ENCODE measurements at places on chromosomes 16 and 17. TPM values are rescaled to one million over a fixed set of nuclear protein-coding genes. Genes with fewer than 3 reads are reported as not detected.

DNA sequence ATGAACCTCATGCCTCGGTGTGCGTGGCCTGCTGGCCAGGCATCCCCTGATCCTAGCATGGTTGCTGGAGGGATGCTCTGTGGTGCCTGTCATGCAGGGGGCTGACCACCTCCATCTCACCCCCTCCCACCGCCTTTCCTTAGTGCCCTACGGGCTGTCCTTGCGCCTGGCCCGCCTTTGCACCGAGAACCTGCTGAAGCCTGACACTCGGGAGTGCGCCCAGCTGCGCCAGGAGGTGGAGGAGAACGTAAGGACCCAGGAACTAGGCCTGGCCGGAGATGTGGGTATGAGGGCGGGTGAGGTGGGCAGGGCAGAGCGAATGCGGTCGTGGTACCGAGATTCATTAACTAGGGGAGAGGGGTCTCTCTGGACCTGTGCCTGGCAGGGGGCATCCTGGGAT lies 19.0 kb downstream of the ITGB4 start:
- no peak for DNase-seq

The TBC1D3C gene
- not detected for total RNA-seq

The CCR7 gene
- total RNA-seq: not detected

The KCNH6 gene
- total RNA-seq: 4.1 TPM

GRCh38 chr16:1613728-1614455 lies 1.7 kb downstream of the CRAMP1 start:
- DNase-seq: peak; percentile 34

DNA sequence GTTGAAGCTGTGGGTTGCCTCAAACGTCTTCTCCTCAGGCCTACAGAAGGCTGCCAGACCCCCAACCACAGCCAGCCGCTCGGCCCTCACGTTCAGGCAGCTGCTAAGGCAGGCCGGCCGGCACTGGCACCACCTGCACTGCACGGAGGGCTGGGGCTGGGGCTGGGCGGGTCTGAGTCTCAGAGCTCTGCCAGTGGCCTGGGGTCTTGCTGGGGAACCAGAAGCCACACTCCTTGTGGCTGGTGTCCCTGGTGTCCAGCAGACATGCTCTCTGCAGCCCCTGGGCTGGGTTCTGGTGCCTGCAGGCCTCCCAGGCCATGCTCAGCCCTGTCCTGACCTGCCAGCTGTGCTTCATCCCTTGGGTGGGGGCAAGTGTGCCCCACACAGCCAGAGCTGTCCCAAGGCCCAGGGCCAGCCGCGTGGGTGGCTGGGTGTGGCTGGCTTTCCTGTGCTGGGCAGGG lies 42.0 kb downstream of the BAHCC1 start:
- DNase-seq: no peak

- DNase-seq: no peak
Measured at GRCh38 chr17:82370471-82371332, 863 bp upstream of the UTS2R start.

The SSTR5 gene
- 1.3 TPM for total RNA-seq

DNA sequence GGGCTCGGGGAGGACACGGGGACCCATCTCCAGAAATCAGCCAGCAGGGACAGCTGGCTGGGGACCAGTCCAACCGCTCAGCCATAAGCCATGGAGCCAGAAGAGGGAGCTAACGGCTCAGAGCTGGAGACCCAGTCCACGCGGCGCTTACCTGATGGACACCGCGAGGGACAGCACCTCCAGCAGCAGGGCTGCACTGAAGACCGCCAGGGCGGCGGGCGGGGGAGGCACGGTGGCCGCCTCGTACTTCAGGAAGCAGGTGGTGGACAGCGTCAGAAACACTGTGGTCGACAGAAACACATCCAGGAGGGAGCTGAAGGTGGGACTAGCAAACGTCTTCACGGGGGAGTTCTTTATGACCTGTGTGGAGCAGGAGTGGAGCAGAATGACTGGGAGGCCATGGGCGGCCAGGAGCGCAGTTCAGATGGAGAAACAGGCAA lies 102.6 kb upstream of the CREBBP start:
- DNase-seq: peak; percentile 80

The CA4 gene
- total RNA-seq: 0.98 TPM

The MEOX1 gene
- not detected for total RNA-seq

GRCh38 chr16:72873044-72873443 lies 174.9 kb downstream of the ZFHX3 start:
- DNase-seq: no peak

The ZNF629 gene
- 42.5 TPM for total RNA-seq

DNA sequence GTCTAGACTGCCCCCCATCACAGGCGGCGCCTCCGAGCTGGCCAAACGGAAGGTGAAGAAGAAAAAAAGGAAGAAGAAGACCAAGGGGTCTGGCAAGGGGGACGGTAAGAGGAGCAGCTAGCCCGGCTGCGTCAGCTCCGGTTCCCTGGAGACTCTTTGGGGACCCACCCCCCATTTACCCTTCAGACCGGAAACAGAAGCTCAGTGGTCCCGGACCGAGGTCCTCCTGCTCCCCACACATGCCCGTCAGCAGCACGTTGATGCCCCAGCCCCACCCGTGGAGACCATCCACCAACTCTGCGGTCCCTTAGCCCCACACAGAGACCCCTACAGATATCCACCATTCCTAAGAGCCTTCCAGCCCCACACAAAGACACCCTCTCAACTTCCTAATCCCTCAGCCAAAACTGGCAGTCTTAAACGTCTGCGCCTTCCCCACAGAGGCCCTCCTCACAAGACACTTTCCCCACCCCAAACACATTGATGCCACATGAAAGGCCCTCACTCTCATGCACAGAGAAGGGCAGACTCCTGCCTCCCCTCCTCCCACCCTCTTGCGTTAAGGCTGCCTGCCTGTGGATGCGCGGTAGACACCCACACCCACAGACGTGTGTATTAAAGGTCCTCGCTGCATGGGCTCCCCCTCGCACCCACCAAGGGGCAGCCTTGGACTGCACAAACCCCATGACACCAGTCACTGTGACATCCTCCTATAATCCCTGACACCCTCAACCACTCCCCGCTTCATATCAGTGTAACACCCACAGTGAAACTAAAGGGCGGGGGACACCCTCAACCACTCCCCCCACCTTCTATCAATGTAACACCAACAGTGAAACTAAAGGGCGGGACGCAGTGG lies 58.2 kb upstream of the RPH3AL start:
- peak; percentile 25 for DNase-seq

GRCh38 chr17:32870027-32870670 lies 6.8 kb downstream of the MYO1D start:
- DNase-seq: no peak

The CENPT gene
- total RNA-seq: 153 TPM

The EEF2K gene
- 40.2 TPM for total RNA-seq

DNA sequence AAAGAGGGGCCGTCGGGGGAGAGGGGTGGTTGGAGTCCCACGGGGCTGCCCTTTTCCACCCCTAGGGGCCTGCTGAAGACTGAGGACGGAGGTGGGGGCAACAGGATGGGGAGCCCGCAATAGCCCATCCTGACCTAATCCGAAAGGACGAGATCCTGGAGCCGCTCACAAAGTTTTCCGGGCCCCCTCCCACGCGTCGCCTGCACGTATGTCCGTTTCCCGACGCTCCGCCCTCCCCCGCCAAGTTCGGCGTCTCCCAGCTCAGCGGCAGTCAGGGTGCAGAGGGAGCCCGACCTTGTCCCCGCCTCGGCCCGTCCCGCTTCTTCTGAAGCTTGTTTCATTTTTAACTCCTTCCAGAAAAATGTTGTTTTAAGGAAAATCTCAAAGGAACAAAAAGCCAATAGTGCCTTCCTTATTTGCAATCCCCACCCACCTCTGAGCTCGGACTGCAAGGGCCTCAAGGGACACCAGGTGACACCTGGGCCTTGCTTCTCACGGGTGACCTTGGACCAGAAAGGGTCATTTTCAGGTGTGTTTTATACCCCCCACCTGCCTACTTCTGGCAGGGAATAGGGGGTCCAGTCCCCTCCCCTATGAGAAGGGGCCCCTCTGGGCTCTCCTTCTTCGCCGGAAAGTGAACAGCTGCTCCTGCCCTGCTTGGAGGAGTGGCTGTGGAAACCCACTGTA lies 3.4 kb upstream of the ZNF423 start:
- DNase-seq: peak; percentile 45

- DNase-seq: no peak
Measured at GRCh38 chr17:35515027-35515426, 22.5 kb downstream of the SLFN12L start.

GRCh38 chr17:3870871-3871306 lies 22.0 kb downstream of the CAMKK1 start:
- DNase-seq: no peak

DNA sequence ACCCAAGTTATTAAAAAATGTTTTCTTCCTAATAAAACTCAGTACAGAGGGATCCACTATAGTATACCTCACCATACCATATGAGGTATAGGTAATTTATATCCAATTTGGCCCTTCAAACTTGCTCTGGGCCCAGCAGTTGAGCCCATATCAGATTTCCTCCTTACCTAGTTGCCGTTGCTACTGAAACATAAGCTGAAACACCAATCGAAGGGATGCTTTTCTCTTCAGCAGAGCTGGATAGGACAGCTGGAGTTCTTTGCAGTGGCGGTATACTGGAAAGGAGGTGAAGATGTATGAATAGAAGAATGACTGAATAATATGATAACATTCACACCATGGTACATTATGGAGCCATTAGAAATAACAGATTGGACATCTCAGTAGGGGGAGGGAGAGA lies 42.7 kb downstream of the TNRC6C start:
- DNase-seq: no peak

- no peak for DNase-seq
Measured at GRCh38 chr17:39196241-39196807, 1.1 kb downstream of the CACNB1 start.

The CYGB gene
- total RNA-seq: 20.4 TPM

GRCh38 chr16:48308535-48308934 lies 61.2 kb upstream of the ABCC11 start:
- DNase-seq: no peak

DNA sequence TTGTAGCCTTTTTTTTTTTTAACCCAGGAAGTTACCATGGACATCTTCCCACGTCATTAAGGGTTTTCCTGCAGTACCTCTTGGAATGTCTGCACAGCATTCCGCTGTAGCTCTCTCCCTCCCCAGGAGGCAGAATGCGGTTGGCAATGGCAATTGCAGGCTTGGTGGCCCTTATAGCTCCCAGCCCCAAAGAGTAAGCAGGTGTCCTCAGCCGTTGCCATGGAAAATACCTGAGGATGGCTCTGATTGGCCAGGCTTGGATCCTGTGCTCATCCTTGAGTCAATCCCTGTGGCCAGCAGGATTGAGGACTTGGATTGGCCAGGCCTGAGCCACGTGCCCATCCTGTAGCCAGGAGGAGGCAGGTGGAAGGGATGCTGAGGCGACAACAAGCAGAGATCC lies 15.5 kb upstream of the TIMP2 start:
- DNase-seq: no peak

The ITGAL gene
- not detected for total RNA-seq

- DNase-seq: no peak
Measured at GRCh38 chr16:26877421-26877820, 189.3 kb upstream of the C16orf82 start.

DNA sequence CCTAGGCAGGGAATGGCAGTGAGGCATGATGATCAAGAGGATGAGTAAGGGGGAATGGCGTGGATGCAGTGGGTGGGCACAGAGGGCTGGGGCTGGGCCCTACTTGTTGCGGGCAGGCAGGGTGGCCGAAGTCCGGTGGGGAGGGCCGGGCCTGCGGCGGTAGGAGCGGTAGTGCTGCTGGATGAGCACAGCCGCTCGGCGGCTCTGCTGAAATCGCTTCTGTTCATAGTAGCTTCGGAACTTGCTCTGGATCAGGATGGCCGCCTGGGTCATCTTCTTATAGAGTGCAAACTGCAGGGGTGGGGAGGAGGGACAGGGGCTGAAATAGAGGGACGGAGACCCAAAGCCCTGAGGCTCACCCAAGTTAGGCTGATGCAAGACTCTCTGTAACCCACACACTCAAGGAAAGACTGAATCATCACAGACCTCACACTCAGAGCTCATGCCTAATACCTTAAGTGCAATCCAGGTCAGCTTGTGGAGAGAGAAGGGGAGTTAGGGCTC lies 1.5 kb upstream of the SPAG7 start:
- no peak for DNase-seq

DNA sequence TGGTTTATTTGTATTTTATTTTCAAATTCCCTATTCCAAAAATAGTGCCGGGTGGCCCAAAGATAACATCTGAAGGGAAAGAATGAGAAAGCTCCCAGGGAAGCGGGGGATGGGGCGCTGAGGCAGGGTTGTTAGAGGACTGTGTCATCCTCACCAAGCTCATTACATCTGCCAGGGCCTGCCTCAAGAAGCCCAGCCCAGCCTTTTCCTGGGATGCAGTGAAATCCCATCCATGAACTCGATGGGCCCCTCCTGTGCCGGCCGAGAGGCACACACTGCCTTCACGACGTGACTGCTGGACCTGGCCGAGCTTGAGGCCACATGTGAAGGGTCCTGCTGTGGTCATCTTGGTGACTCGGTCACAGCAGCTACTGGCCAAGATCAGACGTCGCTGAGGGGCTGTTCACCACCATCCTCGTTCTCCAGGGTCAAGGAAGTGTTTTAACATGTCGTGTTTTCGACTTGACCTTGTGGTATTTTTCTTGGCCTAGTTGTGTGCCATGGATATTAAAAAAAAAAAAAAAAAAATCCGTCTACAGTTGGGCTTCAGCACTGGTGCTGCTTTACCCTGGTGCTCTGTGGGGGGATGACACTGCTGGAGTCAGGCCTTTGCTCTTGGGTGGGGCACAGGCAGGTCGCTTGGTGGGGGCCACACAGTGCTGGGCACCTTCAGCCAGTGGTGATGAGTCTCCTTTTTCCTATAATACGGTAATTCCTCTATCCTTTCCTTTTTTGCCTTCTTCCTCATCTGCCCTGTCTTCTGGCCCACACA lies 4.9 kb downstream of the TIMM22 start:
- DNase-seq: peak; percentile 54

- no peak for DNase-seq
Measured at GRCh38 chr16:81096715-81097208, 567 bp upstream of the GCSH start.

DNA sequence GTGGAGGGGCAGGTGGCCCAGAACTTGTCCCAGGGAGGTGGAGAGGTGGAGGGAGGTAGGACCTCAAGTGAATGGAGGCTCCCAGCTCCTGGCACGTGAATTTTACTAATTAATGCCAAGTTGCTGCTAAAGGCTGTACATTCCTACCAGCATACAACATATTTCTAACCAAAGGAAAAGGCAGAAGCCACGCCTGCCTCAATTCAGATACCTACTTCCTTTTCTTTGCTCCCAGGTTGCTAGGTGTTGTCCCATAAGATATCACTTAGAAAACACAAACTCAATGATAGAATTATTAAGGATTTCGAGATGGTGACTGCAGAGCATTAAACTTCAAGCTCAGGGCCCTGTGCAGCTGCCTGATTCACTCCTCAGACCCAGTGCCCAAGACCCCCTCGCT lies 20.5 kb upstream of the SMPD3 start:
- no peak for DNase-seq
